ENCODE measurements at places on chromosomes 6 and 20. TPM values are rescaled to one million over a fixed set of nuclear protein-coding genes. Genes with fewer than 3 reads are reported as not detected.

Gene PBOV1
- total RNA-seq = not detected

Gene ADGB
- not detected for total RNA-seq

Gene CST4
- not detected for total RNA-seq

Gene BMP7
- total RNA-seq = 0.07 TPM

Gene DEFB112
- not detected for total RNA-seq

Gene RUNX2
- total RNA-seq = 18.3 TPM

Gene GSTA2
- not detected for total RNA-seq

Gene ACSS2
- total RNA-seq = 54.4 TPM

Gene TTK
- 22.4 TPM for total RNA-seq

Gene SYNDIG1
- not detected for total RNA-seq

Gene CRISP2
- not detected for total RNA-seq

Gene TJAP1
- total RNA-seq = 40.7 TPM

Gene TMEM170B
- total RNA-seq = 0.72 TPM

Gene GDAP1L1
- total RNA-seq = not detected

Gene KIF6
- total RNA-seq = 0.17 TPM

Gene SLC44A4
- not detected for total RNA-seq

Gene HLA-DQA1
- 3.6 TPM for total RNA-seq

Gene SALL4
- total RNA-seq = 0.28 TPM

Gene DNMT3B
- 1.1 TPM for total RNA-seq

Gene TXNDC5
- 111 TPM for total RNA-seq

Gene CCN6
- total RNA-seq = 0.26 TPM

Gene SPAG4
- 5.2 TPM for total RNA-seq

Gene RAET1L
- not detected for total RNA-seq

Gene RBPJL
- not detected for total RNA-seq

Gene SAPCD1
- 17.7 TPM for total RNA-seq

Gene LPIN3
- total RNA-seq = 1.2 TPM

Gene SLC22A1
- total RNA-seq = 2.2 TPM

Gene ABHD16B
- not detected for total RNA-seq

Gene MICA
- total RNA-seq = 6.5 TPM

Gene PTGIS
- total RNA-seq = 51.7 TPM
